ENCODE measurements at places on chromosomes 5 and 9.
A peak's percentile ranks its signal among the peaks of the same experiment; 100 is the strongest.

- DNase-seq: no peak
These were observed 25.0 kb upstream of the ITGA2 start for GRCh38 chr5:52964138-52964537.

- no peak for DNase-seq
These were observed 297.8 kb downstream of the SH3GL2 start for GRCh38 chr9:17876687-17877086.

DNA sequence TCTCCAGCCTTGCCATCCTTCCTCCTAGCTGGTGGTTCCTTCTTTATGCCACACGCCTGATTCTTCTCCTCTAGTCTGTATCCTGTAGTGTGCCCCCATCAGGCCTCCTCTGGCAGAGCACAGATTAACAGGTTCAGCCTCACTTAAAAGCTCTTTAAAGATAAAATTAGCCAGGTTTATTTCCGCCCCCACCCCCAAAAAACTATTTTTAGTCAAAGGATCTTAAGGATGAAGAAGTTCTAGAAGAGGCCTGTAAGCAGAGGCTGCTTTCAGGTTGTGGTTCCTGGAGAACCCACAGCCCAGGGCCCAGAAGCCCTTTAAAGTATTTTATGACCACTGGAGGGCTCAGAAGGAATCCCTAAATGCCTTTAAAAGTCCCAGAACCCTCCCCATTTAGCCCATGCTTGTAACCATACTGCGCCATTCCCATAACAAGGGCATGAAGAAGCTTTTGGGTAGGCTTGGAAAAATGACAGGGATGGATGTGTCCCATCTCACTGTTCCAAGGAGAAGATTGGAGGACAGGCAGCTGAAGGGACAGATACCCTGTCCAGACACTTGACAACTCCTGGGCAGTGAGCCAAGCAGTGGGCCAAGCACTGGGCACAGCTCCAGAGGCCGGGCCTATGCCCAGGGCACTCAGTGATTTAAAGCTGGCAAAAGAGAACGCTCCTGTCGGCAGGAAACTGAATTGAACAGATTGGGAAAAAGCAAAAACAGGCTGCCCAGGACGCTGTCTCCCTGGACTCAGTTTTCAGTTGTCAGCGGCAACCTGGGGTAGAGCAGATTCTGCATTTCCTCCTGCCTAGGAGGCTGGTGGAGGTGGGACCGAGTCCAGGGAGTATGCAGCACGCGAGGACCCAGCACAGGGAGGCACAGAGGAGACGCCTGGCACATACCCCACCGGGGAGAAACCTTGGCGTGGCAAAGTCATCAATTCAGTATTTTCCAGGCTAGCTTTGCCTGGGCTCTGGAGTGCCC lies 106.3 kb upstream of the SSBP2 start:
- DNase-seq: peak; percentile 49

- no peak for DNase-seq
These were observed 586.6 kb upstream of the TLE4 start for GRCh38 chr9:78985084-78985738.

- no peak for DNase-seq
These were observed 5.0 kb downstream of the SQSTM1 start for GRCh38 chr5:179825655-179826182.

DNA sequence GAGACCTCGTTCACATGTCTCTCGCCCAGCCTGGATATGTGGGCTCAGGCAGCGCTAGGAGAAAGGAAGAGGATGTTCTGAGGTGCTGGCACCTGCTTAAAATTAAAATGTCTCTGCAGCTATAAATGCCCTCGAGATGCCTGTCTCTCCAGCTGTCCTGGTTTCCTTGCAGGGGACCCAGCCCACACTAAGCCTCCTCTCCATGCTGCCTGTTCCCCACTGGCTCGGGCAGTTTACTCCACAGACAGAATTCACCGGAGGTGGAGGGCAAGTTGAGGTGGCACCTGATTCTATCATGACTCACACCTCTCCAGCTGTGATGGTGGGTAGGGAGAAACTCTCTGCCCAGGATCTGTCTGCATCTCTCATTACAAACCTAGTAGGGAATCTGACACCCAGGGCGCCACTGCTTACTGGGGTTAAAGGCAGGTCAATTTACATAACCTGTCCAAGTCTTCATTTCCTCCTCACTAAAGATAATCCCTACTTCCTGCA lies 420.9 kb downstream of the SPOCK1 start:
- no peak for DNase-seq

All from prostate gland (tissue), 2 donors.